ENCODE measurements at places on chromosomes 13 and 19.

GRCh38 chr19:39155741-39156140 lies 30.2 kb downstream of the PAK4 start:
- no peak for DNase-seq

DNA sequence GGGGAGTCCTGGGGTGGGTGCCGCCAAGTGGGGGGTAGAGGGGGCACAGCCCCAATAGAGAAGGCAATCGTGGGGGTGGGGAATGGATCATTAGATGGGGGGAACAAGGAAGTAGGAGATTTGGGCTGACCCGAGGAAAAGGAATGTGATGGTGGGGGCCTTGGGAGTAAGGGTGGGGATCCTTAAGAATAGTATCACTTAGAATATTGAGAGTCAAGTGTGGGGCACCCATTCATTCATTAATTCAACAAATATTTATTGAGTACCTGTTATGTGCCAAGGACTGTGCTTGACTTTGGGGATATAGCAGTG lies 641 bp downstream of the PPP5C start:
- DNase-seq: no peak

DNA sequence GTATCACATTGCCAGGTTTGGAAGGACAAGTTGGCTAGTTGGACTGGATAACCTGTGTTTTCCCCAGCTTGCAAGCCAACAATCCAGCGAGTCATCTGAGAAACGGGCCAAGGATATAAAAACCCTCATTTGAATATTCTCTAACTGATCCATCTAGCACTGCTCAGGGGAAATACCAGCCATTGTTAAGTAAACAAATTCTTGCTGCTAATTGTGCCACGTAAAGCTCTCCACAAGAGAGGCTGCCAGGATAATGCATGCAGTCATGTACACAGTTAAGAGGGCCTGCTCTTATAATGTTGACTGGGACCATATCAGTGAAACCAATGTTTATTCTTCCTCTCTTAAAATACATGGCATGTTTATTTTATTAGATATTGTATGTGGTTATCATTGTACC lies 663.2 kb upstream of the SGCG start:
- no peak for DNase-seq

DNA sequence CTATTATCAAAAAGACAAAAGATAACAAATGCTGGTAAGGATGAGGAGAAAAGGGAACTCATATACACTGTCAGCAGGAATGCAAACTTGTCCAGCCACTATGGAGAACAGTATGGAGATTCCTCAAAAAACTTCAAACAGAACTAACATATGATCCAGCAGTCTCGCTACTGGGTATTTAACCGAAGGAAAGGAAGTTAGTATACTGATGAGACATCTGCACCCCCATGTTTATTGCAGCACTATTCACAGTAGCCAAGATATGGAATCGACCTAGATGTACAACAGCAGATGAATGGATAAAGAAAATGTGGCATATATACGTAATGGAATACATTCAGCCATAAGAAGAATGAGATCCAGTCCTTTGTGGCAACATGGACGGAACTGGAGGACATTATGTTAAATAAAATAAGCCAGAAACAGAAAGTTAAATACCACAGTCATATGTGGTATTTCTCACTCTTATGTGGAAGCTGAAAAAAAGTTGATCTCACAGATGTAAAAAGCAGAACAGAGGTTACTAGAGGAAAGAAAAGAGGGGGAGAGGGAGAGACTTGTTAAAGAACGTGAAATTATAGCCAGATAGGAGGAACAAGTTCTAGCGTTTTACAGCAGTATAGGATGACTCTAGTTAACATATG lies 83.2 kb downstream of the RUBCNL start:
- no peak for DNase-seq

DNA sequence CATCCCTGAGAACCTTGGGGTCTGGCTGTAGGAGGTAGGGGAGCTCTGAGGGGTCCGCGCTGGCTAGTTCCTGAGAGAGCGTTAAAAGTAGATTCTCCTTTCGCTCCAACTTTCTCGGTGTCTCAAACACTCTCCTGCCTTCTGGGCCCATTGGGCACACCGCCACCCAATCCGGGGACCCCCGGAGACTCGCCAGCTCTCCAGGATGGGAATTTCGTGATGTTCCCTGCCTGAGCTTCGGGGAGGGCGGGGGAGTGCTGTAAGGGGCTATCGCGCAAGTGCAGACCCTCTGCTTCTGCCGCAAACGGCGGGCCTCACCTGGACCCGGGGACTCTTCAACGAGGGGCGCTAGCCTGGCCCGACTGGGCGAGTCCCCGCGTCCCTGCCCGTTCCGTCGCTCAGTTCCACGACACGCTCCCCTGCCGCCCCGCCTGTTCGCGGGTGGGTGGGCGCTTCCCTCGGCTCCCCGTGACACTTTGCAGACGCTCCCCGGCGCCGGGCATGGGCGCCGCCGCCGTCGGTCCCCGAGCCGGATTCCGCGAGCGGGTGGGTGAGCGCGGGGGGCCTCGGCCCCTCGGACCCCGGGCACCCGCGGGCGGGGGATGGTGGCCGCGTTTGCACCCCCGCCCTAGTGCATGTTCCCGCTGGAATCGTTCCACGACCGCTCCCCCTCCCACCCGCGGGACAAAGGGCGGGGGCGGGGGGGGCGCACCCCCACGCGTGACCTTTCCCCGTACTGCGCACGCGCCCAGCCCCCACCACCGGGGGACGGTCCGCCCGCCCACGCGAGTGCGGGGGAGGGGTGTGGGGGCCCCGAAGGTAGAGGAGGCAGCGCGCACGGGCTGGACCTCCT lies at the start of gene CCDC106:
Gene CCDC106 (plus strand): TSS at position 481 of the 853 bp plus-strand sequence. CDS start 835 bp downstream, outside the sequence.
- DNase-seq: peak; percentile 71

GRCh38 chr19:54430306-54431254 lies 15.3 kb downstream of the TTYH1 start:
- peak; percentile 82 for DNase-seq

Measured in GM13977 (cell line).